ENCODE measurements at places on chromosomes 7 and 10.

DNA sequence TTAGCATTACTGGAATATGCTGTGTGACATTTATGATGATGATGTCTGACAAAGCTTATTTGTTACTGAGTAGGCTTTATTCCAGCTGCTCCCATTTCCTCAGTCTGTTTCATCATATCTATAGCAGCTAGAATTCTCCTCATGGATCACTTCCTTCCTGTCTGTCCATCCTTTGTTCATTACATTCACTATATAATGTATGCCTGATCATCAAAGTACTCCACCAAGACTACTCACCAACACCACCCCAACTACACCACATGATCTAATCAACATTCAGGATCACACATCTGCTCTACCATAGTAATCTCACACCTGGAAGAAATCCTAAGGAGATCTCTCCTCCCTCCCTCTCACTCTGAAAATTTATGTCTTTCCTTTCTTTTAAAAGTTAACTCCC is 61.3 kb downstream of the APBB1IP start:
- DNase-seq: no peak

DNA sequence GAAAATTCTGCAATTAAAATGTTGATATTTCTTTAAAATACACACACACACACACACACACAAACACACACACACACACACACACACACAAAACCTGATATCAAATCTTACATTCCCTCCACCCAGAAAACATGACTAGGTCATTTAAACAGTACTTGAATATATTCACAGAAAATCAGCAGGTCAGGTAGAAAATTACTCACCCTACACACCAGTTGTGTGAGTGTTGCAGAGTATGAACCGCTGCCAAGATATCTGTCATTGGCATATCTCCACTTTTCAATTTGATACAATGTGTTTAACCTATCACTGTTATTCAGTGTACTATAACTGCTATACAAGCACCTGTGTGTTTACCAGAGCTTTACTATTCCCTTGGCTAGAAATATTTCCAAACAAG is 283.6 kb upstream of the LRRTM3 start:
- no peak for DNase-seq

DNA sequence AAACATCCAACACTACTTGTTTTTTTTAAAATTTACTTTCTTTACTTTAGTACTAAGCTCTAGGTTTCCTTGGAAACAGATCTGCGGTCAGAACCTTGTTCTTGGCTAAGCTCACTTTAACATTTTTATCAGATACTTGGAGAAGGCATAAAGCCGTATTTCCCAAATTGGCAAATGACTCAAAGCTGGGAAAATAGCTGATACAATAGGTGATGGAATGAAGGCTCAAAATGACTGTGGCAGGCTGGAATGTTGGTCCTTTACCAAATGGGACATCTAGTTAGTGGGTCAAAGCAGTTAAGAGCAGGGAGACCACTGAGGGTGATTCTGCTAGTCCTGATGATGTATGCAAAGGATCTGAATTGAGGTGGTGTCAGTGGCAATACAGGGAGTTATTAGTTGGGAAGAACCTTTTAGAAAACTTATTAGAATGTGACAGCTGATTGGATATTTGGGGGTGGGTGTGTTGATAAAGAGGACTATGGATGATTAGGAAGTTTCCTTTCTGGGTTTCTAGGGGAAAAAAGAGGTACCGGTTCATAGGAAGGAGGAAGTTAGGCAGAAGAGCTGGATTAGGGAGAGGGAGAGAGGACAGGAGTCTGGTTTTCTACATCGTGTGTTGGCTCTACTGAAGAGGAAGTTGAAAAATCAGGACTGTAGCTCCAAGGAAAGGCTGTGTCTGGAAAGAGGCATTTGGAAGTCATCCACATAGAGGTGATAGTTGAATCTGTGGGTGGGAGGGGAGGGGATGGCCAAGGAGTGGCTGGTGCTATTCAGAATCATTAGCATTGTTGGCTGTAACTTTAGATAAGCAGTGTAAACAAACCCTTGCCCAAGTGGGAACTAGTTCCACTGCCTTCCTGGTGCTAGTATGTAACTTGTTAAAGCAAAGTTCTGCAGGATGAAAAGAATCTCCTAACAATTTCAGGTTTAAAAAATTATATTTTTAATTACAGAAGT is 13.1 kb downstream of the PLCE1 start:
- DNase-seq: no peak

GRCh38 chr10:35532141-35532540 is 73.0 kb upstream of the GJD4 start:
- no peak for DNase-seq

DNA sequence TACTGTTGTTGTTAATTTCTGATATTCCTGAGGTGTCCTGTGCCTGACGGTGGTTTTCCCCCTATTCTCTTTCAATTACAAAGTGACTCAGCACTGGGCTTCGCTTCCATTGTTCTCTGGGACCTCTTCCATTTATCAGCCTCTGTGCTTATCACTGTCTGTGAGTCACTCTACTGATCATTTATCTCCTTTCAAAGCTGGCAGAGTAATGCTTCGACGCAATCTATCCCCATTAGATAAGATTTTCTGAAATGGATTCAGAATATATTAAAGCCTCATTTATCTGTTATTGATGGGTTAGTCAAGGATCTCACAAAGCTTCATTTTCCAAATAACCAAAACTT is 679.2 kb downstream of the SDK1 start:
- no peak for DNase-seq

DNA sequence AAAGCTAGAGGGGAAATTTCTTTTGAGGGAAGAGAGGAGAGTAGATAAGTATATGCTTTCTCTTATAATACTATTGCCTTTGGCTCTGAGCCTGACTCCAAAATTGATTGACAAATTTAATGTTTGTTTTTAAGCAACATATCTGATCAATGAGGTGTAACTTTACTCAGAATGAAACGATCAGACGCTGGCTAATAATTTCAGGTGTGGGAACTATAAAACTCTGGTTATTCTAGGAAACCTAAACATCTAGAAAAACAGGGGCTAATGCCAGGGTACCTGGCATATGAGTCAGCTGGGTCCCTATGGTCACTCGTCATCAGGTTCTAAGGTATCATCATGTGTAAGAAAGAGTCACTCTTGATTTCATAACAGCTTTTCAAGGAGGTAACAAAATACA is 139.7 kb downstream of the ATE1 start:
- DNase-seq: no peak

DNA sequence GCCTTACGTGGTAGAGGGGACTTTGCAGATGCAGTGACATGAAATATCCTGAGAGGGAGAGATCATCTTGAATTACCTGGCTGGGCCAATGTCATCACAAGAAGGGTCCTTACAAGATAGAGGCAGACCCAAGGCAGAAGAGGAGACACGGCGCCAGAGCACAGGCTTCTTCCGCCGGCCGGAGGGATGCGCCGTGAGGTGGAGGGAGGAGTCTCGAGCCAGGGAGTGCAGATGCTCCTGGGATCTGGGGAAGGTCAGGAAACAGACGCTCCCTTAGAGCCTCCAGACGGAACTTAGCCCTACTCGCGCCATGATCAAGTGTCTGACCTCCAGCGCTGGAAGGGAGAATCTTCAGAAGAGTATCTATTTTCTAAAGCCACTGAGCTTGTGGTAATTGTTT is 304.8 kb downstream of the GLRX3 start:
- no peak for DNase-seq

DNA sequence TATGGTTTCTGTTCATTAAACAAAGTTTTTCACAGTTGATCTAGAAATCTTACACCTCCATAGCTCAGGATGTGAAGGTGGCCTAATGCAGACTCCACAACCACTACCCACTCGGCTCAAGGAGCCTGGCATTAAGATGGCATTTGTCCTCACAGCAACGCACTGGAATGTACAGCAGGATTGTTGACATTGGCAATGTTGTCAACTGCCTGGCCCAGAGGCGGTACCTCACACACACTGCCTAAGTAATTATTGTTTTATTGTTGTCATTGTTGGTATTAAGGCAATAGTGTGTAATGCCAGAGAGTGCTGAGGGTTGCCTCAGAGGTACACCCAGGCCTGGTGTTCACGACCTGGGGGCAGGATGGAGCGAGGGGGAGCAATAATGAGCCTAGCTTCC is 38.3 kb downstream of the LRRC18 start:
- DNase-seq: no peak

- no peak for DNase-seq
Observed at GRCh38 chr7:23715099-23715498, 5.1 kb downstream of the STK31 start.

GRCh38 chr10:101394524-101395133 is 40.7 kb downstream of the BTRC start:
- no peak for DNase-seq

- no peak for DNase-seq
Observed at GRCh38 chr7:64947252-64948000, 43.4 kb downstream of the ZNF117 start.

DNA sequence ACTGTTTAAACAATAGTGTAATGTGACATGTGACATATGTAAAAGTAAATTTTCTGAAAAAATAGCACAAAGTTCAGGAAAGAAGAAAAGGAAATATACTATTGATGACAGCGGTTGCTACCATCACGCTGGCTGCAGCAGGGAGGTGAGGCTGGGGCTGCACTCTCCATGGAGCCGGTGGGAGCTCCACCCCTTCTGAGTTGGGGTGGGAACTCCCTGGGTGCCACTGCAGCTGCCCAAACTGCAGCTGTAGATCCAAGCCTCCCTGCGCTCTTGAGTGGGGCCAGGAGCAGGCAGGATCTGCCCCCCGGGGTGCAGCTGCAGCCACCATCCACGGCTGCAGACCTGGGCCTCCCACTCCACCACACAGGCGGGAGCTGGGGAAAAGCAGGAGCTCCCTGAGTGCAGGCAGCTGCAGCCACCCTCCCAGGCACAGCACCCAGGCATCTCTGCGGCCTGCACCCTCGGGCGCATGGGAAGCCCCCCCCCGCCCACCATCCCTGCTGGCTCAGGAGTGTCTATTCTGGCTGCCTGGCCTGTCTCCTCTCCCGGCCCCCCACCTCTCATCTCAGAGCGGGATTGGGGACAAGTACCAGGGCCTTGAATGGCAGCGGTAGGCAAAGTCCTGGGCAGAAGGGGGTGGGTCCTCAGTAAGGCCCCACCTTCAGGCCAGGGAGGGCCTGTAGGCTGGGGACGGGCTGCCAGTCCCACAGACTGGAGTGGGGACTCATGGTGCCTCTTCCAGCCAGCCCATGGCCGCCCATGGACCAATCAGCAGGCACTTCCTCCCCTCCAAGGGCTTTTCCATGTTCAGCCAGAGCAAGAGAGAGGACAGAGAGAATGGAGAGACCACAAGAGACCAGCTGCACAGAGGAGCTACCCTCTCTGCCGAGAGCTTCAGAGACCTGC is 50.1 kb downstream of the TNS3 start:
- no peak for DNase-seq

DNA sequence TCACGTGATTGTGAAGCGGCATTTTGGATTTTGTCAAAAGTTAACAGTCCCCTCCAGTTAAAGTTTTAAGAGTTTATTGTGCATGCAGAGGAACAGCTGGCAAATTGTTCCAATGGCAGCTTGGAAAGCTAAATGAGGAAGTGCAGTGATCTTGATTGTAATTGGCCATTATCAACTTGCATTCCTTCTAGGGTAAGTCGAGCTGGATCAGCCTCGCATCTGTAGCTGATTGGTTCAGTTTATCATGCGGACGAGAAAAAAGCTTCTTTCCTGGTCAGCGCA is 566 bp downstream of the ZNF789 start:
- no peak for DNase-seq

- DNase-seq: no peak
Observed at GRCh38 chr7:116653204-116653603, 18.8 kb upstream of the MET start.

- DNase-seq: no peak
Observed at GRCh38 chr10:11353006-11353896, 258.2 kb downstream of the USP6NL start.

- DNase-seq: no peak
Observed at GRCh38 chr10:73818402-73818801, 7.0 kb upstream of the NDST2 start.

DNA sequence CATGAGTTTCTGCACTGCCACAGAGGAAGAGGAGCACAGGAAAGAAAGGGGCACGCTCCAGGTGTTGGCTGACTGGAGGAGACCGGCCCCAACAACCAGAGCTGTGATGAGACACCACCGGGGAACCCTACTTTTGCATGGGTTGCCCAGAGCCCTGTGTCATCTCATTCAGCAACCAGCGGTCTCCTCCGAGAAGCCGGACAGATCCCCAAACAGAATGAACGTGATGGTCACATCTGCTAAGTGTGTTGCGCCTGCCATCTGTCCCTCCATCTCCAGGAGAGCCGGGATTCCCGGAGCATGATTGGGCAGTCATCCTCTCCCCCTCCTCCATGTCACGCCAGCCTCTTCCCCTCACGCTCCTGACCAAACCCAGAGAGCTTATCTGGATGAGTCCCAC is 22.9 kb downstream of the PARP12 start:
- no peak for DNase-seq

DNA sequence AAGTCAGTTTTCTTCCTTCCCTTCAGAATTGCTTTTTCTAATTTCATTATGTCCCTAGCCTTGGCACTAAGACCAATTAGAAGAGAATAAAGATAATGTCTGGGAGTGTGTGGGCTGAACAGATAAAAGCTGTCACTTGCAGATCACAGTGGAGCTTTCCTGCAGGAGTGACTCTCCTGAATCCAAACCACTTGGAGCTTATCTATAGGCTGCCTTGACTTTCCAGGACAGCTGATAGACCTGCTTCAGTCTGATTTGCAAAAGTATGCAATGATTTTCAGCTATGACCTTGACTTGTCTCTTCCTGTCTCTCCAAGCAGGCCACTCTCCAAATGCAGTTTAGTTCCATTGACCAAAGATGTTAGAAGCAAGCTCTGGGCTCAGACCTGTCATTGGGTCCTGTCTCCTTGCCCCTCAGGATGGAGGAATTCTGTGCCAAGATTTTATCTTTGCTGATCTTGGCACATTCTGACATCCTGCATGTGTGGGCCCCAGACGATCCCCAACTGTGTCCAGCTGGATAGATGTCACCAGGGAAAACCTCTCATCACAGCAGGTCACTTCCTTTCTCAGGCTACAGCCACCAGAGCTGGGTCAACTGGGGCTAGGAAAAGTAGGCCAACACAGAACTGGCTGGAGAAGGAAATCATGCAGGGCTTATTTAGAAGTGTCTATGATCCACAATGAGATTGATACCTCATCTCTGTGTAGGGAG is 120.9 kb upstream of the ZNF438 start:
- DNase-seq: no peak

DNA sequence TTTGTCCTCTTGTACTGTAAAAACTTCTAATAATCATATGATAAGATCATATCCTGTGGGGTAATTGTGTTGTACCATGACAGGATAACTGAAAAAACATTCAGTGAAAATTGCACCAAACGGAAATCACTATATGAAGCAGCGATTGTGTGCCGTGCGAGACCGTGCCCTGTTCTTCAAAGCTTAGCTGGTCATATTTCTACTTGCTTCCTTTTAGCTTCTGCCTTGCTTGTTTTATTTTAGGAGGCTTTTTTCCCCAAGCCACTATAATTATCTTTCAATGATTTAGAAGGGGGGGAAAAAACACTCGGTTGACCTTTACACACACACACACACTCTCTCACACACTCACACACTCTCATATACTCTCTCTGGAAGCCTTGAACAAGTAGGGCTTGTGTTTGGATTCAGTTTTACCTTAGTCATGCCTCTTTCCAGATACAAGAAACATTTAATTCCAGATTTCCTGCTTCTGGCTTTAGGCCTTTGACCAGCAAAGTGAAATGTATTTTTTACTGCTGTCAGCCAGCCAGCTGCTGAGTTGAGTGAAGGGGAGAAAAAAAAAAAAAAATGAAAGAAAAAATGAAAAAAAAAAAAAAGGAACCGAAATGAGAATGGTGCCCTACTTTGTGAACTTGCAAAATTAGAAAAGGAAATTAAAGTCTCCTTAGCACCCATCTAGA is 181.4 kb downstream of the ARID5B start:
- no peak for DNase-seq
